ENCODE measurements at places on chromosomes 5 and 9.
A peak's percentile ranks its signal among the peaks of the same experiment; 100 is the strongest.

GRCh38 chr5:122941737-122942136 lies 94.8 kb downstream of the PPIC start:
- DNase-seq, result no peak

DNA sequence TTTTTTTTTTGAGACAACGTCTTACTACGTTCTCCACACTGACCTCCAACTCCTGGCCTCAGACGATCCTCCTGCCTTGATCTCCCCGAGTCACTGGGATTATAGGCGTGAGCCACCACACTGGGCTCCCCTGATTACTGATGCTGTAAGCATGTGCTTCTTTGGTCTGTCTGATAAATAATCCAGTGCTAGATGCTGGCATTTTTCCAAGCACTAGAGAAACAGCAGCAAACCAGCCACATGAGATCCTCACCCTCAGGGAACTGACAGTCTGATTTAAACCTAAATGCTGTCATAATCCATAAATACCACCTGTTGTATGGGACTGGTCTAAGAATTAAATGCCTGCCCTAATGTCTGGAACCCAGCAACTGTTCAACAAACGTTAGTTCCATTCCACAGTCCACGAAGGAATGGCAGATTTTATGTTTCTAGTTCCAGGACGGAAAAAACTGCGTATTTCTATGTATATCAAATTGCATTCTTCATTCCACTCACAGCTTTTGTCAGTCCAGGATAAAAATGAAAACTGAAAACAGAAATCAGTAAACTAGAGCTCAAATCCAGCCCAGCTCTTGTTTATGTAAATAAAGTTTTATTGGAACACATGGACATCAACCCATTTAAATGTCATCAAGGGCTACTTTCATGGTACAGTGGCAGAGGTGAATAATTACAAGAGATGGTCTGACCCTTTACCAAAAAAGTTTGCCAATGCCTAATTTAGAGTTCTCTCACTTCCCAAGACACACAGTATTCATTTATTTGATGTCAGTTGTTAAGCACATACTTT lies 20.1 kb downstream of the SLC35D2 start:
- DNase-seq, result no peak

DNA sequence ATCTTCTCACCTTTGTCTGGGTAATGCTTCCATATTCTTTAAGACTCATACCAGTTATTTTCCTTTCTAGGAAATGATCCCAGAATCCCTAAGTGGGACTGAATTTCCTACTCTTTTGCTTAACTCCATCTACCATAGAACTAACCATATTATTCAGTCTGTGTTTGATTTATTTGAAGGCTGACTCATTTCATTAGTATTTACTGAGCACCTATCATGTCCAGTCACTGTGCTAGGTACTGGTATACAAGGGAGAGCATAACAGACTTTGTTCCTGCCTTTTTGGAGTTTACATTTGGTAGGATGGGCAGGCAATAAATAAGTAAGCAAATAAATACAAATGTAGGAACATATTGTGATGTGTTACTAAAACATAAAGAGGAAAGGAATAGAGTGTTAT lies 4.3 kb downstream of the NPR2 start:
- DNase-seq, result no peak

DNA sequence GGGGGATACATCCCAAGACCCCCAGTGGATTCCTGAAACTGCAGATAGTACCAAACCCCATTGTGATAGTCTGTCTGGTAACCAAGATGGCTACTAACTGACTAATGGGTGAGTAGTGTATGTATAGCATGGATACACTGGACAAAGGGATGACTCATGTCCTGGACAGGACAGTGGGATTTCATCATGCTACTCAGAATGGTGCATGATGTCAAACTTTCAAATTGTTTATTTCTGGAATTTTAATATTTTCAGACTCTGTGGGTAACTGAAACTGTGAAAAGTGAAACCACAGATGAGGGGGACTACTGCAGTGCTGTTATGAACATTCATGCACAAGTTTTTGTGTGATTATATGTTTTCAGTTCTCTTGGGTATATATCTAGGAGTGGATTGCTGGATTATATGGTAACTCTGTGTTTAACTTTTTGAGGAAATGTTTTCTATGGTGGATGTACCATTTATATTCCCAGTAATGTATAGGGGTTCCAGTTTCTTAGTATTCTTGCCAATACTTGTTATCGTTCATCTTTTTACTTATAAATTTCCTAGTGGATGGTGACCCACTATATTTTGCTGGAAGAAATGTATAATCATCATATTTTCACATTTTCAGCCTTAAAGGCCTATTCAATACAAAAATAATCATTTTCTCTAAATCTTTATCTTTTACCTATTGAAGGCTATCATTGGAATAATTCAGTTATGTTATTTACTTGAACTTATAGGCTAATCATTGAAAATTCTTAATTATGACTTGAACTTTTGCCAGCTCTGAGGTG lies 140.9 kb downstream of the NR3C1 start:
- DNase-seq, result no peak

DNA sequence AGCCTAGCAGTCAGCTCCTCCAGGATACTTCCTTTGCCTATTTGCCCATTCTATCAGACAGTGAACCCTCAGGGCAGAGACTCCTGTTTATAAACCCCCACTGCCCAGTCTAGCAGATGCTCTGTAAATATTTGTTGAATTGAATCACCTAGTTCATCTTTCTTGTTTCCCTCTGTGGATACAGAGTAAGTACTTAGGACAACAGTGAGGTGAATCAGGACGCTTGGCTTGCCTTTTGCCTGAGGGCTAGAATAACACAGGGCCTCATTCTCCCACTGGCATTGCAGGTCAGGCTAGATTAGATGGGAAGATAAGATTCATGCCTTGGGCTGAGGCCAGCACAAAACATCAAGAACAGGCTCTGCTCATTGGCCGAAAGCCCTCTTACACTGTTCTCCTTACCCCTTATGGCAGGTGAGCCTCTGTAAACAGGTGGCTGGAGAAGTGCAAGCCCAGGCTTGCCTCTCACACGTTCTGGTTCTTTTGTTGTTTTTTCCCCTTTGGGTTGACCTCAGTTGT lies 22.2 kb downstream of the TNFSF8 start:
- DNase-seq, result peak; percentile 73

GRCh38 chr9:33633636-33634035 lies 109.6 kb downstream of the ANKRD18B start:
- DNase-seq, result no peak

DNA sequence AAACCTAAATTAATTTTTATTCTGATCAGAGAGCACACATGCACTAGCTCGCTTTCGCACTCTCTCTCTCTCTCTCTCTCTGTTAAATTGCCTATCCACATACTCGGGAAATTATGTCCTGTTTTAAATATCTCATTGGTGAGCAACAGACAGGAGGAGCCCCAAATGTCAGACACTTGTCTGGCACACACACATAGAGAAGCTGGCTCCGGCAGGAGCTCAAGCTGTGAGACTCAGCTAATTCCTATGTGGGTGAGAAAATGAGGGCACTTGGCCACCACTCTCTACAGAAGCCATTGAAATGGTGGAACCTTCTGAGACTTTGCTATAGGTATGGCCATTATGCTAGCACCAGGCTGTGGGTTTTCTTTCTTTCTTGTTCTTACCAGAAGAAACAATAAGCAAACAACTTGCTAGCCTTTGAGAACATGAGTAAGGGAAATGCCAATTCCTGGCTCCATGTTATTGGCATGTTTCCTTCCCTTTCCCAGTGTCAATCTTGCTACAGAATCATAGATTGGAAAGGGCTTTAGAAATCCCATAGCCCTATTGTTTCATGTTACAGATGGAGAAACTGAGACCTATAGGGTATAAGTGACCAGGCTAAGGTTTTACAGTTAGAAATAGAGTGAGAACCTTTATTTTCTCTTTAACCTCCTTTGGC lies 9.0 kb downstream of the RFX3 start:
- DNase-seq, result no peak

- no peak for DNase-seq
Observed at GRCh38 chr5:123921193-123921592, 409.2 kb downstream of the CSNK1G3 start.

DNA sequence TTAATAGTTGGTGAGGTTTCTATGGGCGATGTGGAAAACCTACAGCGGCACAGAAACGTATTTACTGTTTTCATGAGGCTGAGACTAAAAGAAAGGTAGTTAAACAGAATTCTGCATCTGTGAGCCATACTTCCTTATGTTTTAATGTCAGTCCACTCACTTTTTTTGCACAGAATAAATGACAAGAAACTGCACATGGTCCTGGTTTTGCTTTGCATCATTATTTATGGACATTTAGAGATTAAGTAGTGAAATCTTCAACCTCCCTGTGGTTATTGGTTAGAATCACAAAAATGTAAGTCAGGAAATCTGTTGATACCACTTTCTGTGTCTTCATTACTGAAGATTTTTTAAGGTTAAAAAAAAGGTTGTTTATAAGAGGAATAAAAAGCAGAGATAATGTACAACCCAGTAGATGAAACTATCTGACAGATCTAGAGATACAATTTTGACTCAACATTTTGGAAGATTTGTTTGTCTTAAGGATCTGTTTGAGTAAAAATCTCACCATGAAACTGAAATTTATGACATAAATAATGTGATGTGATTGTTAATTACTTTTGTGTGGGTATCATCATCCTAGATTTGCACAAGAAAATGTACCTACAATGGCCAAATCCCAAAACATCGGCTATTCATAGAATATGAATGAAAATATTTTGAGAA lies 2.4 kb downstream of the PRR16 start:
- no peak for DNase-seq

- DNase-seq, result no peak
Observed at GRCh38 chr5:6597557-6597956, 35.3 kb downstream of the NSUN2 start.

DNA sequence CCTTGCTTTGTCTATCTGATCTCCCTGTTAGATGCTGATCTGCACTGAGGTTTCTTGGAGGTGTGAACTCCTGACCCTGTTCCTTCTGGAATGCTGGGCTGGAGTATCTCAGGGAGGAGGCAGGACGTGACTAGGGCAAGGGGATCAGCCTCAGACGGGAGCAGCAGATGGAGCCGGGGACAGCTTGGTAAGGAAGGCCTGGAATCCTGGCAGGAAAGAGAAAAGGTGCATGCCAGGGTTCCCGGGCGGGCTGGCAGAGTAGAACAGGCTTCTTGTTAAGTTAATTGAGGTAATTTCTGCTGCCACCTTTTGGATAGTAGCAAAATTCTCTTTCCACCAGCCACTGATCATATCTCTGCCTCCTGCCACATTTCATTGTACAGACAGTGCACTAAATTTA lies 180.9 kb downstream of the ZNF462 start:
- no peak for DNase-seq

All from NCI-H187 treated with DMSO at 0.1 percent for 48 hours (cell line).